ENCODE measurements at places on chromosomes 12 and 14.

DNA sequence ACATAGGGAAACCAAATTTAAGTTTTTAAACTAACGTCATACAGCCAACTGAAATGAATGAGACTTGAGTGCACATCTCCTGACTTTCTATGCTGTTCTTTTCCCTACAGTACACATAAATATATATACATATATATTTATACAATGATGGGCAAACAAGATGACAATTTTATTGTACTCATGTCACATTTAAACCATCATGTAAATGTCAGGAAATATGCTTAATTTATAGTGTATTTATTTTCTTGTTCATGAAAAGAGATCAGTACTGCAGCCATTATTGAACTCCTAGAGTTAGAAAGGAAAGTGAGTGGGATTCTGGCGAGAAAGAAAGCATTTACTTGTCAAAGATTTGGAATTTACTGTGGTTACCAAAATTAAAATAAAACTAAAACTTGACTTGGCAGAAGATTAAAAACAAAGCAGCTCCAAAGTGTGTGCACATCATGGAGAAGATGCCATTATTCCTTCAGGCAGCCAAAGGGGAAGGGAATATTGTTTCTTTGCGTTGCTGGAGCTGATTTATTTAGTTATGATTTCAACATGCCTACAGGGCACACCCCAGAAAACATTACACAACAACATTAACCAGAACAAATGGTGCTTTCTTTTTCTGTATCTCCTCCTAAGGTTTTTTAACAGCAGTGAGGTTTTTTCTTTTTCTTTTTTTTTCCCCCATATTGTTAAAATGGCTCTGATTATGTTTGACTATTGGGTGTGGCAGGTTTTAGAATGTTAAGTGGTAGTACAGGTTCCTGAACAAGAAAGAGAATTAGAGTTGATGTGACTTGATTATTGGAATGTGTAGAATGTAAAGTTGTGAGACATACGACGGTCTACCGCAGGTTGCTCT, 144.6 kb downstream of the RAD51B start:
- DNase-seq, result no peak

DNA sequence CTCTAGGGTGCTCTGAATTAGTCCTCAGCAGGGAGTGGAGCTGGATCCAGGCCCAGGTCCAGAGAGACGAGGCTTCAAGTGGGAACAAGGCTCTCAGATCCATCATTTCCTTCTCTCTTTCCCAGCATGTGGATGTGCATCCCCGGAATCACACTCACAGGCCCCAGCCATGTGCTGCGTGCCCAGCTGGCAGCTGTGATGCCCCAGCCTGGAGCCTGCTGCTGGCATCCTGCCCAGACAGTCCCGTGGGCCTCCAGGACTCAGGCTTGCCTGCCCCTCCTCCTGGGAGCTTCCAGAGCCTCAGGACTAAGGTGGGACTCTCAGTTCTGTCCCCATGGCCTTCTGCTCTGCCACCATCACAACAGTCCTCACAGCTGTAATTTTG, 6.2 kb upstream of the KRT84 start:
- no peak for DNase-seq

DNA sequence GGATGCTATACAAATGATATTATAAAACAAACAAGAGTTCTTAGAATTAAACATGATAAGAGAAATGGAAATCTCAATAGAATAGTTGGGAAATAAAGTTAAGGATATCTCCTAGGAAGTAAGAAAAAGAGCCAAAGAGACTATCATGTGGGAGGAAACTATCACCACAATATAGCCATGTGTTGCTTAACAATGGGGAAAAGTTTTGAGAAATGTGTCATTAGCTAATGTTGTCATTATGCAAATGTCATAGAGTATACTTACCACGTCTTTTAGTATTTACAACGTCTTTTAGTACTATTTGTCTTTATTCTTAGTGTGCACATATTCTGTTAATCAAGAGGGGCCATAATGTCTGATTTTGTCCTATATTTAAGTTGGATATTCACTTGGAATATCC, 58.7 kb downstream of the ZNF641 start:
- DNase-seq, result no peak

DNA sequence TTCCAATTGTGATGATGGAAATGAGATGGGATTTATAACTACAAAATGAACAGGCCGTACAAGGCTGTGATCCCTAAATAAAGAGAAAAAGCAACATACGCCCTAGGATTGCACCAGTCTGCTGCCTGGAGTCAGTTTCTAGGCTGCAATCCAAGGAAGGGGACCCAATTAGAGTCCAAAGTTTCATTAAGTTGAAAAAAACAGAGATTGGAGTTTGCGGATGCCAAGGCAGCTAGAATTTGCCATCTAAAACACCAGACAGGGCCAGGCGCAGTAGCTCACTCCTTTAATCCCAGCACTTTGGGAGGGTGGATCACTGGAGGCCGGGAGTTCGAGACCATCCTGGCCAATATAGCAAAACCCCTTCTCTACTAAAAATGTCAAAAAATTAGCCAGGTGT, 661.0 kb downstream of the RPS29 start:
- no peak for DNase-seq

GRCh38 chr12:34595749-34596733, 573.7 kb downstream of the ALG10 start:
- no peak for DNase-seq

GRCh38 chr12:58719161-58719560, 201.1 kb downstream of the LRIG3 start:
- DNase-seq, result no peak

GRCh38 chr12:25845415-25845814, 113.1 kb upstream of the RASSF8 start:
- DNase-seq, result no peak

DNA sequence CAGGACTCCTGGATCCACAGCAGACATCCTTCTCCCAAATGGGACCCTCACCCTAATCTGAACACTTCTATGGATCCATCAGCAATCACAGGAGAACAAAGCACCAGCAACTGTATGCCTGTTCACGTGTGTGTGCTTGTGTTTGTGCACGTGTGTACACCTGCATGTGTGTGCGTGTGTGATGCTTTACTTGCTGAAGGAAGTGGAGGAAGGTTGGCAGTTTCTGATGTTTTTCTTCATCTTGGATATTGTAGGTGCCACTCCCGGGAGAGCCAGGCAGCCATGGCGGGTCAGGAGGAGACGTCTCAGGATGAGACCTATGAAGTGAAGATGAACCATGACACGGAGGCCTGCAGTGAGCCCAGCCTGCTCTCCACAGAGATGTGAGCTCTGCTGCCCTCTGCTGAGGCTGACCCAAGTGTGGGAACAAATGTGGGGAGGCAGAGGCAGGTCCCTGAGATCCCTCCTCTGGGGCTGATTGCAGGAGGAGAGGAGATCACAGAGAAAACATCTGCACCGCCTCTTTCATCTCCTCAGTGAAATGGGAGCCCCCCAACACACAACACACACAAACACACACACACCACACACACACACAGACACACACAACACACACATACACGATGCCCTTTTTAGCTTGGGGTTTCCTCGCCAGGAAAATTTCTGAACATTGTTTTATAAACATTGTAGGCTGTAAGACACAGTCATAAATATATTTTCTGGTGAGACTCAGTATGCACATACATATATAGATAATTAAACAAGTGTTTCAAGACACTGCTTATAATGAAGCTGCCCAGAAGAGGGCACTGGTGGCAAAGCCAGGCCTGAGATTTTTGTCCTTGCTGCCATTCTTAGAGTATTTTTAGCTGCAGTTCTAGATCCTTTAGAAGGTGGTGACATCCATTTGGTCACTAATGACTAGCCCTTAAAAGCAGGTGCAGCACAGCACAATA, 112.2 kb upstream of the FKBP4 start:
- DNase-seq, result peak; percentile 78

DNA sequence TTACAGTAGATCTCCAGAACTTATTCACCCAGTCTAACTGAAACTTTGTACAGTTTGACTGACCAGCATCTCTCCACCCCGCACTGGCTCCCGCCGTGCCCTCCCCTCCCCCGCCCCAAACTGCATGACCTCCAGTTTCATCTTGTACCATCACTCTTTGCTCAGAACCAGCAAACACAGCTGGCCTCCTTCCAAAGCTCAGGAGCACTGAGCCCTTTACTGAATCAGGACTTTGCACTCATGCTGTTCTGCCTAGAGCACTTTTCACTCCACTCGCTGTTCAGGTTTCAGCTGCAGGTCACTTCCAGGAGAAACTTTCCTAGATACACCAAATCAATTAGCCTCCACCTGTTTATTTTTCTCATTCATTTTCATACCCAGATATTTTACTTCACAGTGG, 455.3 kb upstream of the PDE3A start:
- no peak for DNase-seq

- DNase-seq, result no peak
These were observed 100.8 kb downstream of the PPM1A start for GRCh38 chr14:60349663-60350365.

GRCh38 chr12:7188562-7189397, 706 bp upstream of the PEX5 start:
- DNase-seq, result peak; percentile 57

GRCh38 chr12:41605545-41606305, 417.6 kb downstream of the PDZRN4 start:
- no peak for DNase-seq

- peak; percentile 34 for DNase-seq
These were observed 400.9 kb upstream of the PDE3A start for GRCh38 chr12:19967431-19967830.

- DNase-seq, result no peak
These were observed 52.3 kb downstream of the PLEKHA5 start for GRCh38 chr12:19181666-19182426.

GRCh38 chr12:68609998-68610369, 715 bp upstream of the RAP1B start:
- DNase-seq, result no peak

- DNase-seq, result no peak
These were observed 43.1 kb upstream of the KRR1 start for GRCh38 chr12:75554556-75554880.

DNA sequence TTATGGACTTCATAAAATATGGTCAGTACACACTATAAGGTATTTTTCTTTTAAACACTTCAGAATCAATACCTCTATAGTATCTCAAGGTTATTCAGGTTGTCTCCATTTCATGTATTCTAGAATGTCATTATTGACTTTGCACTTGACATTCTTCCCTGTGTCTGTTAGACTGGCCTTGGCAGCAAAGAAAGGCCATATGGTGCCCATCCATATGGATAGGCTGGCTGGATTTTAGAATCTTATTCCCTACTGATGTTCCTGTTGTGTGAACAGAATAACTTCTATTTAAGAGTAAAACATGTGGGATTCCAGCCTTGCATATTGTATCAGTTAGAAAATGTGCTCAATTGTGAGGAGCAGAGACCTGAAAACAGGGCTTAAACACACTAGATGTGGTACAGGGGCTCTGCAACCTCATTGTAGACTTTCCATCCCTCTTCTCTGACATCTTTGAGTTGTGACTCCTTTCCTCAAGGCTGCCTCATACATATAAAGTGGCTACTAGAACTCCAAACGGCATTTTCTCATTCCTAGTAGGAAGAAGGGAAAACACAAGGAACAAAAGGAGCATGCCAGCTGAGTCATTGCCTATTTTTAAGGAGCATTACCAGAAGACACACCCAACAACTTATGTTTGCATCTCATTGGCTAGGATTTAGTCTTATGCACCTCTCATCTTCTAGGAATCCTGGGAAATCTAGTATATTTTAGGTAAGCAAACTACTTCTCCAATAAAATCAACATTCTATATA, 221.2 kb upstream of the TMPO start:
- DNase-seq, result no peak

DNA sequence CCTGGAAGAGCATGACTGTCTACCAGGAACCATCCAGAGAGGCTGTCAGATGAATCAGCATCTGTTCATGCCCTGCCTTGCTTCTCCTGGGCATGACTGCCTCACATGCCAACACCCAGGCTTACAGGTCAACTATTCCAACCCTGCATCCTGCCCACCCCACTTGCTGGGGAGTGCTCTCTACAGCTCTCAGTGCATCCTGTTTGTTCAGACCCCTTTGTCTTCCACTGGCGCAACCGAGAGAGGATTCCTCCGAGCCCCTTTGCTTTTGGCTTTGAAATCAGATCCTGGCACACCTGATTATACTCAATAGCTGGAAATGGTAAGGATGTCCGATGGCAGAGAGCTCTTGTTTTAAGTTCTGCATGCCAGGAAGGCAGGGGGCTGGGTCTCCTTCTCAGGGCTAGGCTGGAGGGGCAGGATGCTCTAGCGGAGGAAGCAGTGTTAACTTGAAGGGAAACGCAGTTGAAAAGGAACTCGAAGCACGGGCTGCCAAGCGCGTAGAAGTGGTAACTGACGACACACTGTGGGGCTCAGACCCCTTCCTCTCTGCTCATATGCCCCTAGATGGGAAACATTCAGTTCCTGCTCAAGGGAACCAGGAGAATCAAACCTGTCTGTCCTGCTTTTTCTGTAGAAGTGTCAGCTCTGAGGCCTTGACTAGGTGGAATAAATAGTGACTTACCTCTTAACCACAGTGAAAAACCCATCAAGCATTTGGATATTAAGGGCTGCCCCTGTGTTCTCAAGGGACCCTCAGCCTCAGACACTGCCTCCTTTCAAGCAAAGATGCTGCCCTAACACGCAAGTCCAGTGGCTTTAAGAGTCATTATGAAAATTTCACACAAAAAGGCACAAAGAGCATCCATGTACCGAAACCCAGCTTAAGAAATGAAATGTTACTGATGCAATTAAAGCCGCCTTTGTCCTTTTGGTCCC, 297.5 kb downstream of the ZFP36L1 start:
- DNase-seq, result no peak

DNA sequence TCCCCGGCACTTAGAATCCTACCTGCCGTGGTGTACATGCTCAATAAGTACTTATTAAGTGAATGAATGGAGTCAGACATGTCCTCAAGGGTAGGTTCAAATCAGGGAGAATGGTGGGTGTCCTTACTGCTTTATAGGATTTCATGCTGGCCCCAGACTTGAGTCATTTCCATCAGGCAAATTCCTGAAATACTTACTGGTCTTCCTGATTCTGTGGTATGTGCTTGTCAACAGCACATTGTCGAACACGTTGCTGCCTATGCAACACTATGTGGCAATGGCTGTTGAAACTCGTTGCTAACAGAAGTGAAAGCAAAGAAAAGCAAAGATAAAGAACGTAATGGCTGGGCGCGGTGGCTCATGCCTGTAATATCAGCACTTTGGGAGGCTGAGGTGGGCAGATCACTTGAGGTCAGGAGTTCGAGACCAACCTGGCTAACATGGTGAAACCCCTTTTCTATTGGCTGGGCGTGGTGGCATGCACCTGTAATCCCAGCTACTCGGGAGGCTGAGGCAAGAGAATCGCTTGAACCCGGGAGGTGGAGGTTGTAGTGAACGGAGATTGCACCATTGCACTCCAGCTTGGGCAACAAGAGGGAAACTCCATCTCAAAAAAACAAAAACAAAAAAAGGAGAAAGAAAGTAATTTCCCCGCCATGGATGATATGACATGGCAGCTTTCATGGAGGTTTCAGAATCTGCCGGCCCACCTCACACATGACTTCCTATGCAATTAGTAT, 214.9 kb downstream of the ZFP36L1 start:
- DNase-seq, result peak; percentile 70
